Suppressor macrophage (primary cell): ENCODE measurements at places on chromosomes 5 and 9.

- DNase-seq: no peak
Measured at GRCh38 chr5:14330729-14331385, 187.7 kb downstream of the TRIO start.

GRCh38 chr9:10208691-10209069 is 404.1 kb downstream of the PTPRD start:
- DNase-seq: no peak

GRCh38 chr9:129624168-129624759 is 1.7 kb upstream of the NTMT1 start:
- DNase-seq: peak; percentile 60

- no peak for DNase-seq
Measured at GRCh38 chr9:93922535-93922934, 32.6 kb downstream of the BARX1 start.

- DNase-seq: peak; percentile 73
Measured at GRCh38 chr9:70438341-70438928, 24.0 kb upstream of the KLF9 start.

GRCh38 chr9:112203536-112203935 is 28.4 kb upstream of the SUSD1 start:
- no peak for DNase-seq

DNA sequence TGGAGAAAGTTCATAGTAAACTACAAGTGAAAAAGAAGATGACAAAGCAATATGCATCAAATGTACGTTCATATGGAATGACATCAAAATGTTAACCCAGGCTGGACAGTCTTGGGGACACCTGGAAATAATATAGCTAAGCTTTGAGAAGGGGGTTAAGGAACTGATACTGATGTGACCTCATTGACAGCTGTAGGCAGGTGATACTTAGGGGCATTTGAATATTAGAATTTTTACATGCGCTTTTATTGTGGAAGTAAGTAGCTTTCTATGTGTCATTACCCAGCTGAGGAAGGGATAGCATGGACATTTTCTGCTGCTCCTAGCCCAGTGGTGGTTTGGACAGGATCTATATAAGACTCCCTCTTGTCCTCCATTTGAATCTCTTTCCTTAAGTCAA is 299.7 kb downstream of the CWC27 start:
- no peak for DNase-seq

DNA sequence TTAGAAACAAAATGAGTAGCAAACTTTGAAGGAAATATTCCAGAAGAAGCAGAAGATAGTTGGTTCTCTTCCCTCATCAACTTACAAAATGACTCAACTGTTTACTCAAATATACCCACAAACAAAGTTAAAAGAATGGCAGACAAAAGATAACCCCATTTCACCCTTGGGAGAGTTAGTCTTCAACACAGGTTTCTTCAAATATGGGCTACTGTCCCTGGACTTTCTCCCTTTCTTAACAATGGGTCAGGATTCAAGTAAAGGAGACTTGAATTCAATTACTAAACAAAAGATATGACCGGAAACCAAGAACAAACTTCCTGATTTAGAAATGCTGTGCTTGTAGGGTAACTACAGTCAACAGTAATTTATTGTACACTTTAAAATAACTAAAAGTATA is 14.2 kb downstream of the RFX3 start:
- DNase-seq: peak; percentile 59

DNA sequence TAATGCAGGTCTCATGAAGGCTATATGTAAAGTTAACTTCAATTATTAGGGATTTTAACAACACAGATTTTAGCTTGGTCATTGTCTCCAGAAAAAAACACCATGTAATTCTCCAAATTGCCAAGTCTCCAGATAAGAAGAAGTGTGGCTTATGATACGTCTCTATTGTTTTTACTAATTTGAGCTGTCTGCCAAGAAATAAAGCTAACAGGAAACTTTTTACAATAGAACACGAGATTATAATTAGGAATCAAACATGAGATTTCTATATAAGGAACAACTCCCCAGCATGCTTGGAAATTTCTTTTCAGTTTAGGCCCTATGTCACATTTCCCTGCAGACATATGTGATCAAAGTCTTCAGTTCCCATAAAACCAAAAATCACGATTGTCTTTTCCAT is 142.7 kb downstream of the MCTP1 start:
- no peak for DNase-seq

DNA sequence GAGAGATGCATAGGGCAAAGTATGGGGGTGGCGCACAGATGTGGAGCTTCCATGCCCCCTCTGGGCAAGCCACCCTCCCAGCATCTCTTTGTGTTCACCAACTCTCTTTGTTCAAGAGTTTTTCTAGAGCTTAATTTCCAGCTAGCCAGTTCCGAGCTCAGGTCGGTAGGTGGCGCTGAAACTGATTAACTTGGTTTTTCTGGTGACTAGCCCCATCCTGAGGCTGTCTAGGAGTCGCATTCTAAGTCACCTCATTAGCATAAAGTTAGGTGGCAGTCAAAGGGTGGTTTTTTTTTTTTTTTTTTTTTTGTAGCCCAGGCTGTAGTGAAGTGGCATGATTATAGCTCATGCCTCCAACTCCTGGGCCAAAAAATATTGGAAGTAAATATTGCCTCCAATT is 476.4 kb downstream of the KDM4C start:
- DNase-seq: peak; percentile 15

- DNase-seq: no peak
Measured at GRCh38 chr5:6462671-6463070, 14.0 kb downstream of the UBE2QL1 start.

DNA sequence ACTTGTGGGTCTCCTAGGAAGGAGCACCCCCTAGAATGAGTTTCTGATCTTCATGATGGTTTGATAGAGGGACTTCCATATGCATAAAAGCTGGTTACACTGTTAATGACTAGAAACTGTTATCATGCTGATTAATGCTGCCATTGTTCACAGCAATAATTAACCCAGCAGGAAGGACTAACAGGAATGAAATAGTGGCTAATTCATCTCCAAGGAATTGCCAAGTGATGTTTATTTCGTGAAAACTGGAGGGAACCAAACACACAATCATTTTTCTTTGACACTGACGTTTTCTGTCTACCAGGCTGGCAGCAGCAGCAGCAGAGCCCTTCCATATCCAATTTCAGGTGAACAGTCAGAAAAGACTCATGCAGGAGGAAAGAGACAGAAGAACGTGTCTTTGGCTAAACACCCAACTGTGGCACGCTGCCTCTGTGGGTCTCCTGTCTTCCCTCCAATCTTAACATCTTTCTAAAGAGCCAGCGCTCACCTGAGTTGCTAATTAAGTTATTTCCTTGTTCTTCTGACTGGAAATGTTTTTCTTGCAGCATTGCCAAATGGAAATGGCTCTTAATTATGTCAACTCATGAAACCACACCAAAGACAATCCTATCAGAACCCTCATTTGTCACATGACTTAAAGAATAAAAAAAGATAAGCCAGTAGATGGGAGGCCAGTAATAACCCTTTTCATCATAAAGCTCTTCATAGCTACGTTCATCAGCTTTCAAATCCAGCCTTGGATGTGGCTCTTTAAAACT is 181.5 kb downstream of the SLIT3 start:
- no peak for DNase-seq

- no peak for DNase-seq
Measured at GRCh38 chr9:97313746-97314145, 6.3 kb downstream of the CCDC180 start.

- no peak for DNase-seq
Measured at GRCh38 chr5:127746756-127747155, 43.6 kb downstream of the CCDC192 start.

DNA sequence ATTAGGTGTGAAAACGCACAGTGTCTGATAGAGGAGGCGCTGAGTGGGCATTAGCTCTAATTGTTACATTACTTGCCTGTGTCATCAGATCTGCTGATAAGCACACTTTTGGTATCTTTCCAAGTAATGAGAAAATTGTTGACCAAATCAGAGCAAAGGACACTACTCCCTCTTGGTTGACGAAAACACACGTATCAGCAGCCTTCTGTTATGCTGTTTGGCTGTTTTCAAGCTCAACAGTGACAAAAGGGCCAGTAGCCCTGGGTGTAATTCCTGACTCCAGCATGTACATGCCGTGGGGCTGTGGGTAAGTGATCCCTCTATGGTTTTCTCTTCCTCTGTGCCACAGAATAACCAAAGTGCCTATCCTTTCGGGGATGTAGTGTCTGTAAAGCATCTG is 151.4 kb downstream of the AUH start:
- no peak for DNase-seq

GRCh38 chr5:94945656-94946055 is 327.2 kb downstream of the SLF1 start:
- peak; percentile 75 for DNase-seq

DNA sequence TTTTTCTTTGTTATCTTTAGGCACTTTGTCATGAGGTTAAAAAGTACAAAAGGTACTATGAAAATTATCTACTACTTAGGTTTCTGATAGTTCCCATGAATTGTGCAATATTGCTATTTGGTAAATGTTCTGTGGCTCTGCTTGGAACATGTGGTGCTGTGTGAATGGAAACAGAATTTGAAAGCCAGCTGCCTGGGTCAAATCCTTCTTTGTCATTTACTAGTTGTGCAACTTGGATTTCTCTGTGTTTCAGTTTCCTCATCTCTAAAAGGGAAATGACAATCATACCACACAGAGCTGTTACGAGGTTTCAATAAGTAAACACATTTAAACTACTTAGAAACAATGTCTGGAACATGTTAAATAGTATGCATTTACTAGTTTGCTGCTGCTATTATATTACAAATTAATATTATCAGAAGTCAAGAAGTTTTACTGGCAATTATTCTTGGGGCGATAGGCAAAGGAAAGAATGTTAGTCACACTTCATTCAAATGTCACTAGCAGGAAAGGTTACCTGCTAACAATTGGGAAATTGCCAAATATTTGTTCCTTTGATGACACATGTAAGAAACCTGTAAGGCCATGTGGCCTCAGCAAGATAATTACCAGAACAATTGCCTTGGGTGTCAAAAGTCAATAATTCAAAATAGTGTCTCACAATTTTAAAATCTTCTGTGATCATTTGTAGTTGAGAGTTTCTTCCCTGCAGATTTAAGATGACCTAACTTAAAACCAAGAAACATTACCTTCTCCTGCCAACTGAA is 184.8 kb downstream of the KIAA0825 start:
- DNase-seq: peak; percentile 90

GRCh38 chr5:33023649-33024048 is 312.5 kb downstream of the NPR3 start:
- no peak for DNase-seq

- no peak for DNase-seq
Measured at GRCh38 chr9:19440823-19441580, 32.2 kb downstream of the ACER2 start.

GRCh38 chr5:120507197-120507596 is 43.1 kb downstream of the PRR16 start:
- no peak for DNase-seq

DNA sequence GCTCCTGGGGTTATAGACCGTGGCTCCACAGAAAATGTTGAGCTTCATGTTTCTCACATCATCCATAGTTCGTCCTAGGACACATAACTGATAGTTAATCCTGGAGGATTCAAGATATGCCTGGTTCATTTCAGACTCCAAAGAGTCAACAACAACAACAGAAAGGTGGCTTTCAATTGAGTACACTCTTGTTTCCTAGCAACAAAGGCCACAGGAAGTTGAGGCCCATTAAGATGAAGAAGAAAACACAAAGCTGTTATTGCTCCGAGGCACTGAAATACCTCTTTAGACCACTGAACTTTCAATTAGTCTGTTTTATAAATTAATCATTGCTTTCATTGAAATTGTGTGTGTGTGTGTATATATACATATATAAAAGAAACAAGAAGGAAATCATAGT is 154.5 kb downstream of the YIPF5 start:
- DNase-seq: no peak

- DNase-seq: no peak
Measured at GRCh38 chr5:137730336-137730735, 5.6 kb downstream of the KLHL3 start.

GRCh38 chr9:81850724-81851123 is 77.5 kb upstream of the SPATA31D4 start:
- no peak for DNase-seq

DNA sequence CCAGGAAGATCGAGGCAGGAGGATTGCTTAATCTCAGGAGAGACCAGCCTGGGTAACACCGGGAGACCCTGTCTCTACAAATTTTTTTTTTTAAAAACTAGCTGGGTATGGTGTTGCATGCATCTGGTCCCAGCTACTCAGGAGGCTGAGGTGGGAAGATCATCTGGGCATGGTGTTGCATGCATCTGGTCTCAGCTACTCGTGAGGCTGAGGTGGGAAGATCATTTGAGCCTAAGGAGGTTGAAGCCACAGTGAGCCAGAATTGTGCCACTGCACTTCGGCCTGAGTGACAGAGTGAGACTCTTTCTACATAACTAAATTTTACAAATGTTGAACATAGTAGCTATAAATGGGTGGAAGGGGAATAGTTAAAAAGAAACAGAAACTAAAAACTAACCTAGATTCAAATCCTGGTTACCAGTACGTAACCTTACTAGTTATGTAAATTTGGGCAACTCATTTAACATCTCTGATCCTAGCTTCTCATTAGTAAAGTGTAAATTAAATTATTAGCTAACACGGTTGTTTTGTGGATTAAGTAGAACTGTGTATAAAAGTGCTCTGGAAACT is 41.7 kb downstream of the TMEM161B start:
- DNase-seq: no peak

- no peak for DNase-seq
Measured at GRCh38 chr5:569868-570361, 42.2 kb upstream of the CEP72 start.

DNA sequence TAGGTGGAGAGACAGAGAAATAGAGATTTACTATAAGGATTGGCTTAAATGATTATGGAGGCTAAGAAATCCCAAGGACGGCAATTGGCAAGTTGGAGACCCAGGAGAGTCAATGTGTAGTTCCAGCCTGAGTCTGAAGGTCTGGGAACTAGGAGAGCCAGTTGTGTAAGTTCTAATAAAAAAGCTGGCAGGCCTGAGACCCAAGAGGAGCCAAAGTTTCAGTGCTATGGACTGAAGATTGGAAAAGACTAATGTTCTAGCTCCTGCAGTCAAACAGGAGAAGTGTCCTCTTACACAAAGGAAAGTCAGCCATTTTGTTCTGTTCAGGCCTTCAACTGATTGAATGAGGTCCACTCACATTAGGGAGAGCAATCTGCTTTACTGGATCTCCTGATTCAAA is 50.0 kb downstream of the NMUR2 start:
- no peak for DNase-seq

DNA sequence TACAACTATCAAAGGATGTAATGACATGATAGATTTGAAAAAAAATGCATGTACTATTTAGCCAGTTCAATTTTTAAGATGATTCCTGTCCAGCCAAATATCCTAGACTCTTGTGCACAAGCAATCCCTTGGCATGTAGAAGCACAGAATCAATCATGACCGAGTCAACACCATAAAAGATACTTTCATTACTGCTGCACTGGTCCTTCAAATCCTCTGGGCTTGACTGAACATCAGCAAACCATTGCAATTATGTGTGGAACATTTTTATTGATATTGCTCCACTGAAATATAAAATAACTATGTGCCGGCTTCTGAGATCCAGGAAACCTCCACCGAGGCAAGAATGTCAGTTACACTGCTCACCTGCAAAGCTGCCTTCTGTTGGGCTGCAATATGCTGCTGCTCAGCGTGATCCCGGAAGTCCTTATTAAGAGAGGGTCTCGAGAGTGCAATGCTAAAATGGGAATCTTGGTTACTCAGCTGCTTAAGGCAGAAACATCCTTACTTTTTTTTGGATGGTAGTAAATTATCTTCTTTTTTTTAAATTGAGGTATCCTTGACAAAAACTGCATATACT is 28.7 kb downstream of the INIP start:
- DNase-seq: no peak

- no peak for DNase-seq
Measured at GRCh38 chr9:137380606-137381005, 42.4 kb downstream of the EXD3 start.
